Stimulated activated CD8-positive, alpha-beta memory T cell treated with anti-CD3 and anti-CD28 coated beads, Interleukin-4, amount 100 ng/mL, for 4 hours (primary cell): ENCODE measurements at places on chromosomes 1 and 21.

DNA sequence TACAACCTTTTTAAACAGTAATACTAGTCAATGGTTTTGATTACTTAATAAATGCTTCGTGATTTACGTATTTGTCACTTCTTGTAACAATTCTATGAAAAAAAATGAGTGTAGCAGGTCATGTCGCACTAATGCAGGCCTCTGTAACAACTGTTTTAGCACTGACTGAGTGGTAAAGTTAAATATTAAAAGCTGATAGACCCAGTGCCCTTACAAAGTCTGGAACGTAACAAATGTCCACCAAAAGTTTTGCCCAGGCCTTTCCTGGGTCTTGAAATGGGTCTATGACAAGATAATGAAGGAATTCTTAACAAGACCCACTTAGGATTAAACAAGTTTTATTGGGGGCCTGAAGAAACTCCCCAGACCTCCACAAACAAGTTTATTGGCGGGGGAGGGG lies 304.6 kb upstream of the DEPDC1 start:
- DNase-seq: no peak

DNA sequence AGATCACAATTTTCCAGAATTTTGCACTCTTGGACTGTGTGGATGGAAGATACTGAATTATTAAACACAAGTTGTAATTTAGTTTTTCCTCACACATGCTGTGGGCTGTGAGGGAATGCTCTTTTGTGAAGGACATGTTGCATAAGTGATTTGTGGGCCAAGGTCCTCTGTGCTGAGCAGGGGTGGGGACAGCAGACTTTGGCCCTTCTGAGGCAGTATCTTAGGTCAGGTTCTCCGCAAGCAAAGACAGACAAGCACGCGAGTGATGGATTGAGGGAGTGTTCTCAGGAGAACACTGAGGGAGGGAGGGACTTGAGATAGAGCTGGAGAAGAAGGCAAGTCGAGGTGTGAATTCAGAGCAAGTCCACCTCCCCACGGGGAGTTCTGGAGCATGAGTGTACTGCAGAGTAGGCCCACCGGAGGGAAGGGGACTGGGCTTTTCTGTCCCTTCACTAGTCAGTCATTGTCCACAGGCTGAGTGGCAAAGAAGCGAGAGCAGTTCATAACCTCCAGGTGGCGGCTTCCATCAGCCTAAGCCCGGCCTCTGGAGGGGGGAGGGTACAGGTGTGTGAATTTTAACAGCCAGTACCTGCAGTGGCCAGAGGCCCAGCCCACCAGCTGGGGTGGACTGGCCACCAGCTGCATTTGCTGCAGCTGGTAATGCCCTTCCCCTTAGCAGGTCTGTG lies 19.1 kb upstream of the CD101 start:
- DNase-seq: no peak

DNA sequence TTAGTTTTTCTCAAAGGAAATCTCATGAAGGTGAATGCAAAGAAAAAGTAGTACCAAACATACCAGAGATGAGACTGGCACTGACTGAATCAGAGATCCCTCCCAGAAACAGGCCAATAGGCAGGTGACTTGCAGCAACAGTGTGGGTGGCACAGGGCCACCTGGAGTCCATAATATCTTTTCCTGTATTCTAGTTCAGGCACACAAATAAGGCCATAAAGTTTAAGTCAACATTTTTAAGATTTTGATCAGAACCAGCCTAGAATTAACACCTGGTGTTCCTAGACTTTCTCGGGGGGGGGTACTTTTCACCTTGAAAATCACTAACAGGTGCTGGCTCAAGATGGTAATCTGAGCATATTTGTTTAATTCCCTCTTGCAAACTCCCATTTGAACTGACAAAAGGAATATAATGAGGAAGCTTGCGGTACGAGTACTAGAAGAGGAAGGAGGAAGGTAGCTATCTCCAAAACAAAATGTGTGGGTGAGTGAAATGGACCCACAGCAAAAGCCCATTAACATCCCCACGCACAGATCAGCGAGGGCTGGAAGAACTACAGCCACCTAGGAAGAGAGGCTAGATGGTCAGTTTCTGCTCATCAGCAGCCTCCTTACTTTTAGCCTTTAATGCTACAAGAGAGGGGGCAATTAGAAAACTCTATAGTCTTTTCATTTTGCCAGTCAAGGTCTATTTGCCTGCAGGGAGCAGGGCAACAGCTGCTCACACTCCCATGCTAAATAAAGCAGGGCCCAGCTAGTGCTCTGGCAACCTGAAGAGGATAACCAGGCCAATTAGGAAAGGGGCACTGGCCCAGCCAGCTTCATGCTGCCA lies 18.9 kb downstream of the SDE2 start:
- no peak for DNase-seq

DNA sequence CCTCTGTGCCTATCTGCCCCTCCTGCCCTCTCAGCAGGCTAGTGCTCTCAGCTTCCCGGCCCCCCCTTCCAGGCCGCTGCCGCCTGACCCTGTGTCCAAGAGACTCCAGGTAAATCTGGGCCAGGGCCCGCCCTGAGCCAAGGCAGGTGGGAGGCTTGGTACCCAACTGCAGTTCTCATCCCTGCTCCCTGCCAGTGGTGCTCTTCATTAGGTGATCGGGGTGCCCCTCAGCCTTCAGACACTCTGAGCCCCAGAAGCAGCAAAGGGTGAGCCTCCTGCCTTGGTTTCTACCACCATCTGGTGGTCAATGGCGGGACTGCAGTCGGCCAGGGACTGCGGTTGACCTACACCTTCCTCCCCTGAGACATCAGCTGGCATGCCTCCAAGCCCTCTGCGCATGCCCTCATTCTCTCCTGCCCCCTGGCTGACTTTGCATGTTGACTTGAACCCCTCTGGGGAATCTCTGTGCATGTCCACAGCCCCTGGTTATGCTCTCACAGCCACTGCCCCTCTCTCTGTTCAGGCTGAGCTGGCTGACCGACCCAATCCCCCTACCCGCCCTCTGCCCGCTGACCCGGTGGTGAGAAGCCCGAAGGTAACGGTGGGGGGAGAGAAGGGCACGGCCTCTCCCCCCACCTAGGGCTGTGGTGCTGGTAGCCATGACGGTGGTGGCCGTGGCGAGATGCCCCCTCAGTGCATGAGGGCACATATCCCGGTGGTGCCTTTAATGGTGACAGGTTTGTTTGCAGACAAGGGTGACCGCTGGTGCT lies 2.0 kb upstream of the EFNA4 start:
- DNase-seq: peak; percentile 83

- no peak for DNase-seq
Measured at GRCh38 chr1:94081566-94082344, 39.2 kb downstream of the ABCA4 start.

DNA sequence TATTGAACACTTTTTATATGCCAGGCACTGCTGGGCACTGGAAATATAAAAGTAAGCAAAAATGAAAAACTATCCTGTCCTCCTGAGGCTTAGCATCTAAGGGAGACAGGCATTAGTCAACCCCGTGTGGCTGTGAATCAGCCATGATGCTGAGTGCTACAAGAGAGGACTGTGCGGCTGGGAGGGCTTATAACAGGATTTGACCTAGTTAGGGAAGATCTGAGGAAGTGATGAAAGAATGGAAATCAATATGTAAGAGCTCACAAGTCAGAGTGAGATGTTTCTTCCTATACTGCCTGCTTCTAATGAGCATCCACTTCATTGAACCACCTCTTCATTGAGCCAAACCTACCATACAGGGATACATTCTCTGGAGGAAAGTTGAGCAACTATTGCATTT lies 15.1 kb downstream of the TRIM45 start:
- no peak for DNase-seq

- DNase-seq: no peak
Measured at GRCh38 chr1:156194300-156194652, 372 bp downstream of the SLC25A44 start.

DNA sequence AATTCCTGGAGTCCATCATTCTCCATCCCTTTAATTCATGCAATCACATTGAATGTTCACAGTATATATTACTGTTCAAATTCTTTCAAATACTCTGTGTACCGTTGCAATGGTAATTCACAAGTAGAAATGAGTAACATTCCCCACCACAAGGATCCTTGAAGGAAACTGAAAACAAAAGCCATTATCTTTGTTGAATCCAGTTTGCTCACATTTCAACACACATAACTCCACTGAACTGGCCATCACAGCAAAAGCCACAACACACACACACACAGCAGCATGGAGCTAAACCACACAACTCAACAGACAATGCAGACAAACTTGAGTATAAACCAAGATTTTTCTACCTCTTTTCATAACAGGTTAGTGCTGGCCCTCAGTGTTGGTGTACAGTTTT lies 188.3 kb upstream of the GREM2 start:
- DNase-seq: no peak

DNA sequence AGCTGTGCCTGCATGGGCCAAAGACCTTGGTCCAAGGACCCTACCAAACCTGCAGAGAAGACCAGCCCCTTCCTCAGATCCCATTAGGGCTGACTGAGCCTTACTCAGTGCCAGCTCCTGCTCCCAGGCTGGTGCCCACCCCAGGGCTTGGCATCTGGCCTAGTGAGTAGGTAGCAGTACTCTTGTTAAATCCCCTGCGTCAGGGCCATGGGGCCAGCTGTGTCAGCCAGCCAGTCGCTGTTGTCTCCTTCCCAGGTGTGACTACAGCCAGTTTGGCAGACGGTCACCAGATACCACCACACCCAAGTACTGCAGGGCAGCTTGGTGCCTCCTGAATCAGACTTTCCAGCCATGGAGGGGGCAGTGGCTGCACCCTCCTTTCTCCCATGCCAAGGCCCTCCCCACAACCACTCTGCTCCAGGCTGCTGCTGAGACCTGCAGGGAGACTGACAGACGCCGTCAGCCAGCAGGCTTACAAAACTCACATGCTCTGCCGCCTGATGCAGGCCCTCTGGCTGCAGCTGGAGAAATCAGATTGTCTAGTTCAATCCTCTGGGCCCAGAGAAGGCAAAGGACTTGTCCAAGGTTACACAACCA lies 3.0 kb downstream of the TENT5B start:
- no peak for DNase-seq

DNA sequence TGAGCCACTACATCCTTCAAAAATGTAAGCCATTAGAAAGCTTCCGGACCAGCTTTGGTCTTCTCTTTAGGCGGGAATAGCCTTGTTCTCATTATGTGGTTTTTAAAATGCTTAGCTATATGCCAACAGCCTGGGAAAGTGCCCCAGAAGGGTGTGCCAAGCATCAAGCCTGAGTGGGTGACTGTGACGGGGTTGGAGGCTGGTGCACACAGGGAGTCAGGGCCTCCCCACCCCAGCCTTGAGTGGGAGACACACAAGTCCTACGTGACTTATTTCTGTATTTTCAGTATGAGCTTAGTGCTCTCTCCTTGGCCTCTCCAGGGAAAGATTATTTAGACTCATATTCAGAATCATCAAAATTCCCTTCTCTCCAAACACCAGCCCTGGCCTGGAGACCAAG lies 9.8 kb downstream of the UBASH3A start:
- DNase-seq: no peak

DNA sequence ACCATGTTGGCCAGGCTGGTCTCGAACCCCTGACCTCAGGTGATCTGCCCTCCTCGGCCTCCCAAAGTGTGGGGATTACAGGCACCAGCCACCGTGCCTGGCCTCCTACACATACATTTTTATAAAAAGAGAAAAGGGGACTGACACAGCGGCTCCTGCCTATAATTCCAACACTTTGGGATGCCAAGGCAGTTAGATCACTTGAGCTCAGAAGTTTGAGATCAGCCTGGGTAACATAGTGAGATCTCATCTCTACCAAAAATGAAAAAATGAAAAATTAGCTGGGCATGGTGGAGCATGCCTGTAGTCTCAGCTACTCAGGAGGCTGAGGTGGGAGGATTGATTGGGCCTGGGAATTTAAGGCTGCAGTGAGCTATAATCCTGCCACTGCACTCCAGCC lies 23.4 kb downstream of the ZNF281 start:
- DNase-seq: no peak

DNA sequence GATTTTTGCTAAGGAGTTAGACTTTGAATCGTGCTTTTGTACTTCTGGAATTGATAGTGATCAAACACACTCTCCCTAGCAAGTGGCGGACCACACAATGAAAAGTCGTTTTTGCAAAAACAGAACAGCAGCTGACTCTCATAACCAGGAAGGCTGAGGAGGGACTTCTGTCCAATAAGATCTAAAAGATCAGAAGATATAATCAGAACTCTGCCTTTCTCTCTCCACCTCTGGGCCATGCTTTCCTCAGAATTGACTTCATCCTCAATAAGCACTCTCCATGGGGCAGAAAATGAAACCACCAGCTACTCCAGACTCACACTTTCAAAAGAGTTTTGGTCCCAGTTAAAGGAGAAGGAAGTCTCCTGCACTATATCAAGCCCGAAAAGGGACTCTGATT lies 55.3 kb upstream of the SAMD13 start:
- DNase-seq: no peak

- no peak for DNase-seq
Measured at GRCh38 chr1:8396786-8397406, 79.0 kb downstream of the SLC45A1 start.

GRCh38 chr1:151945725-151946722 lies 36.7 kb upstream of the THEM4 start:
- peak; percentile 63 for DNase-seq

DNA sequence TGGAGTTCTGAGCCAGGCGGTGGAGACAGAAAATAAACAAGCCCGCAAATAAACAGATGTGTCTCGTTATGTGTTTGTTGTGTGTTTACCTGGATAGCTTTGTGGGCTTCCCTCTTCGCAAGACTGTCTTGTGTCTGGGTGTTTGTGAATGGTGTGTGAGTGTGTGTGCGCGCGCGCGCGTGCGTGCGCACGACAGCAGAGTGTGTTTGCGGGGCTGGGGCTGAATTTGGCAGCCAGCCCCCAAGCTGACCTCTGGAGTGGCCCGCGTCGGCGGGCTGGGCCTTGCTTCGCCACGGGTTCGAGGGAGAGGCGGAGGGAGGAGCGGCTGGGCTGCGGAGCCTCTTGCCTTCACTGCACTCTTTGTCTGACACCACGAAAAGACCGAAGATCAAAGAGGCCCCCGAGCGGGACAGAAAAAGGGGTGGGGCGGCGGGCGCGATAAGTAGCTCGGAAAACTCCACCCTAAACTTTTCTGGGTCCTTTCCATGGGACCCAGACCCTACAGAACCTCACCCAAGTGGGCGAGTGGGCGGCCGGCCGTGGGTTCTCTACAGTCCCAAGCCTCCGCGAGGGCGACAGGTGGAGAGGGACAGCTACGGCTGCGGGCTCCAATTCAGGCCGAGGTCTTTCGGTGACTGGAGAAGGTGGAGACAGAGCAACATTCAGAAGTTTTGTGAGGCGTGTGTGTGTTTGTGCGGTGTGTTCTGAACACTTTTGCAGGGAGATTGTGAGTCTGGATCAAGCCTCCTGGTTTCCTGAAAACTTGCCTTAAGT lies 14.5 kb downstream of the PAX7 start:
- no peak for DNase-seq

DNA sequence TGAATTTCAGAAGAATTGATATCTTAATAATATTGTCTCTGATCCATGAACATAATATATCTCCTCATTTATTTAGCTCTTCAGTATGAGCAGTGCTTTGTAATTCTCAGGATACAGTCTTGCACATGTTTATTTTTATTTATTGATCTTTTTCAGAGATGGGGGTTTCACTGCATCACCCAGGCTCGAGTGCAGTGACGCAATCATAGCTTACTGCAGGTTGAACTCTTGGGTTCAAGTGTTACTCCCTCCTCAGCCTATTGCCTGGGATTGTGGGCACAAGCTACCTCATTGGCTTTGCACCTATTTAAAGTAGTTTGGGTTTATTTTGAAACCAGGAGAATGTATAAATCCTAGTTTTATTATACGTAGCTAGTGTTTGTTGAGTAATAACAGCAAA lies 4.7 kb downstream of the RPS6KC1 start:
- no peak for DNase-seq

- DNase-seq: no peak
Measured at GRCh38 chr21:32249511-32250280, 29.2 kb downstream of the MIS18A start.
